T-helper 22 cell (primary cell): ENCODE measurements at places on chromosomes 16 and 17.

- DNase-seq, result no peak
Observed at GRCh38 chr17:11909348-11909747, 87.9 kb downstream of the ZNF18 start.

DNA sequence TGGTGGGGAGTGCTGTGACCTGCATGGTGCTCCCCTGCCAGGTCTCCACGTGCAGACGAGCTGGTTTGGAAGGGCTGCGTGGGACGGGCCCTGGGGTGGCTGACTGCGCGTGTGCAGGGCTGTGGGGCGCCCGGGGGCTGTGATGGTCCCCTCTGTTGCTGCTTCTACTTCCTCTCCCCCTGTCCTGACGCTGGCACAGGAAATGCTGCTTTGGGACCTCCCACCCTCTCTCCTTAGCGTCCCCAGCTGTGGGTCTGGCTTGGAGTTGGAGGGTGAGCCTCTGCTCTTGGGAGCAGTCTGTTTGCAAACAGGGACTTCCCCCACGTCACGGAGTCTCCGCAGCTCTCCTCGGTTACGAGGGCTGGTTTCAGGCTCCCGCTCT is 35.2 kb downstream of the TSC2 start:
- no peak for DNase-seq

DNA sequence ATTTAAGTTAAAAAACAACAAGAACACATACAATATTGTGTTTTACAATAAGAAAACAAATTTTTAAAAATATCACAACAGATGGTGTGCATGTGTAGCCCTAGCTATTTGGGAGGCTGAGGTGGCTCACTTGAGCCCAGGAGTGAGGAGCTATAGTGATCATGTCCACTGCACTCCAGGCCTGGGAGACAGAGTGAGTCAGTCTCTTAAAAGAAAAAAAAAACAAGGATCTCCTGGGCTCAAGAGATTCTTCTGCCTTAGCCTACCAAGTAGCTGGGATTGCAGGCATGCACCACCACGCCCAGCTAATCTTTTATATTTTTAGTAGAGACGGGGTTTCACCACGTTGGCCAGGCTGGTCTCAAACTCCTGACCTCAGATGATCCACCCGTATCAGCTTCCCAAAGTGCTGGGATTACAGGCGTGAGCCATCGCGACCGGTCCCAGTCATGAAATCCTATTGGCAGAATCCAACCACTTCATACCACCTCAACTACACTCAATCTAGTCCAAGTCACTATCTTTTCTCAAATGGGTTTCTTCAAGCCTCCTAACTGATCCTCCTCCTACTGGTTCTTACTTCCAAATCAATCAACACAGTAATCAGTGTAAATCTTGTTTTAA is 55.0 kb downstream of the STH start:
- DNase-seq, result no peak

- DNase-seq, result no peak
Observed at GRCh38 chr17:40536295-40537171, 28.7 kb downstream of the CCR7 start.

DNA sequence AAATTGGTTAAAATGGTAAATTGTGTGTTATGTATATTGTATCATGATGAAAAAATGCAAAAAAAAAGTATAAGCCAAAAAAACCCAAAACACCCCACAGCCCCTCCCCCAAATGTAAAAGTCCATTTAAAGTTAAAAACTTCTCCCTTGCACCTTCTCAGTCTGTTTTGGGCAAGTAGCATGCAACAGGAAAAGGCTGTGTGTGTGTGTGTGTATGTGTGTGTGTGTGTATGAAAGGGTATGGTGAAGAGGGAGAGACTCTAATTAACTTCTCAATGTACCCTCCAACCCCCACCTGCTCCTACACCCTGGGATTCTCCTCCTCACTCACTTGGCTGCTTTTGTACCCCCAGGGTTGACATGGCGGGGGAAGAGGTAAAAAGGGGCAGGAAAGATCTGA is 9.2 kb upstream of the GGT6 start:
- DNase-seq, result no peak

GRCh38 chr16:2948807-2949704 is 15.0 kb upstream of the KREMEN2 start:
- no peak for DNase-seq

- no peak for DNase-seq
Observed at GRCh38 chr16:51670527-51670926, 519.5 kb upstream of the SALL1 start.

DNA sequence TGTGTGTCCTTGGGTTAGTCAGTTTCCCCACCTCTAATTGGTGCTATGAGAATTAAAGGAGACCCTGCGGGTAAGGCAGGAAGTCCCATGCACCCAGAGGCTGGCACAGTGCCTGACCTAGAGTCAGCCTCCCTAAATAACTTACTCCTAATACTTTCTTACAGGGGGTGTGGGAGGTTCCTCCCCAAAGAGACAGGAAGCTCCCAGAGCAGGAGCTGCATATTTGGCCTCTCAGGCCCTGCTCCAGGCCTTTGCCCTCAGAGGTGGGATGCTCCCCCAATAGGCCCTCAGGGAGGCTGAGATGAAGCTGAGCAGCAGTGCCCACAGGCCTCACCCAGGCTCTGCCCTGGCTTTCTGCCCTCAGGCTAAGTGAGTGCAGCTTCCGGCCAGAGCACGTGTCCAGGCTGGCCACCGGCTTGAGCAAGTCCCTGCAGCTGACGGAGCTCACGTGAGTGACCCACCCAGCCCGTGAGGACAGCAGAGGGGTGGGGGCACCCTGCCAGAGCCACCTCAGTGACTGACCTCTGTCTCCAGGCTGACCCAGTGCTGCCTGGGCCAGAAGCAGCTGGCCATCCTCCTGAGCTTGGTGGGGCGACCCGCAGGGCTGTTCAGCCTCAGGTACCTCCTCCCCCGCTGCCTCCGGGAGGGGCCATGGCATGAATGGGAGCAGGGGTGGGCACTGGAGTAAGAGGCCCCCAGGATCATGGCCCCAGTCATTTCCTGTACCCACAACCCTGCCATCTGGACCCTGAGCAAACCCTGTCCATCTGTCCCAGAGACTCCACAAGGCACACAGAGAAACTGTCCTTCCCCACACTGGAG is 31.1 kb upstream of the CPNE2 start:
- no peak for DNase-seq

GRCh38 chr17:65531256-65532100 is 30.0 kb downstream of the AXIN2 start:
- DNase-seq, result no peak
